EH (cell line): ENCODE measurements at places on chromosomes 2 and 18.
A peak's percentile ranks its signal among the peaks of the same experiment; 100 is the strongest.

DNA sequence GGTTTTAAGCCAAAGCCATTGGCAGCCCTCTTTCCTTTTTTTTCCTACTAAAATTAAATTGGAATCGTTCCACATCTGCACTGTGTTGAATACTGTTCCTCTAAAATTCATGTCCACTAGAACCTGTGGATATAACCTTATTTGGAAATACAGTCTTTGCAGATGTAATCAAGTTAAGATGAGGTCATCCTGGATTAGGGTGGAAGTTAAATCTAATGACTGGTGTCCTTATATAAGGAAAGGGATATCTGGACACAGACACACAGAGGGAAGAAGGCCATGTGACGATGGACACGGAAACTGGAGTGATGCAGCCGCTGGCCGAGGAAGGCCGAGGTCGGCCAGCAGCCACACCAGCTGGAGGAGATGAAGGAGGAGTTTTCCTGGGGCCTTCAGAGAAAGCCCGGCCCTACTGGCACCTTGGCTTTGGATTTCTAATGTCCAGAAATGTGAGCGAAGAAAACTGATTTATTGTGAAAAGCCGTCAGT, 49.4 kb downstream of the LONRF2 start:
- no peak for DNase-seq

GRCh38 chr2:212359425-212360067, 179.1 kb downstream of the ERBB4 start:
- no peak for DNase-seq

- peak; percentile 30 for DNase-seq
Measured at GRCh38 chr2:170817093-170818035, 677 bp downstream of the GAD1 start.

GRCh38 chr2:222730366-222730999, 59.0 kb downstream of the MOGAT1 start:
- DNase-seq: peak; percentile 51

DNA sequence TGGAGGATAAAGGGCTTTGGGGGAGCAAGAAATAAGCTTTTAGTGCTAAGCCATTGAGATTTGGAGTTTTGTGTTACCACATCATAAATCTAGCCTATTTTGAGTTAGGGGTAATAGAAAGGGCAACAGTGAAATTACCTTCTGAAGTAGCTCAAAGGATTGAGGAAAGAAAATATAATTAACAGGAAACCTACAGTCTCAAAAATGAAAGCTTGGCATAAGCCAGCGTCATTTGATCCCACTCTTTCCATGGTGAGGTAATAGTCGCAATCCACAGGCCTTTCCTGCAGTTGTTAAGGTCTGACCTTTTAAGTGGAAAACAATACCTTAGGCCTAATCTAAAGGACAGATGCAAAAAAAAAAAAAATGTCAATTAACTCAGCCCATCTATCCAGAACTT, 182.7 kb downstream of the UXS1 start:
- no peak for DNase-seq

DNA sequence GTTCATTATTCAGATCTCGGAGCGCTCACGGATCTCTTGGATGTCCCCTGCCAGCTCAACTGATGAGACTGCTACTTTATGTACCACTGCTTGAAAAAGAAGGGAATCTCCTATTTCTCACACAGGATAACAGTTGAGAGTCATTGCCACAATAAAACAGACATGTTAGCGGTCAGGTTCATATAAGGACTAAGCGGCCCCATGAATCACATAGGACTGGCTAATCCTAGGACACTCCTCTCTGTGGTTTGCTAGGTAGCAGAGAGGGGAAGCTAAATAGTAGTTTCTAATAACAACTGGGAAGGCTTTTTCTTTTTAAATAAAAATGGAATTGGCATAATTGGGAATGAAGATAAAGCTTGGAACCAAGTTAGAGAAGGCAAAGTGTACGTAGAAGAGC, 15.9 kb upstream of the TGFA start:
- DNase-seq: no peak

- DNase-seq: no peak
Measured at GRCh38 chr2:83787189-83787588, 671.9 kb downstream of the SUCLG1 start.
